ENCODE measurements at places on chromosomes 5 and 9.

DNA sequence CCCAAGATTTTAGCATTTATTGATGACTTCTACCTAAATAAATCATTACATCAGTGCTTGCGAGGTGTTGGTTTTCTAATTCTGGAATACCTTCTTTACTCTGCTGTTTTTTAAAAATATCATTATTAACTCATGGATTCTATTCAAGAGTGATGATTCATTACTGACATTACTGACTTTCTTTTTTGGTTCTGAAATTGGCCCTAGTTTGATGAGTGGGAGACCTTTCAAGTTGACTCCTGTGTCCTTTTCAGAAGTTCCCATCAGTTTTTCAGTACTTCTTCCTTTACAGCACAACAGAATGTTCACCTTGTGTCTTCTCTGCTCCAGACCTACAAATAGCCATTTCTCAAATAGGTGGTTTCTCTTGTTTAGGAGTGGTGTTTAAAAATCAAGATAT is 114.1 kb downstream of the PCSK5 start:
- DNase-seq, result no peak

DNA sequence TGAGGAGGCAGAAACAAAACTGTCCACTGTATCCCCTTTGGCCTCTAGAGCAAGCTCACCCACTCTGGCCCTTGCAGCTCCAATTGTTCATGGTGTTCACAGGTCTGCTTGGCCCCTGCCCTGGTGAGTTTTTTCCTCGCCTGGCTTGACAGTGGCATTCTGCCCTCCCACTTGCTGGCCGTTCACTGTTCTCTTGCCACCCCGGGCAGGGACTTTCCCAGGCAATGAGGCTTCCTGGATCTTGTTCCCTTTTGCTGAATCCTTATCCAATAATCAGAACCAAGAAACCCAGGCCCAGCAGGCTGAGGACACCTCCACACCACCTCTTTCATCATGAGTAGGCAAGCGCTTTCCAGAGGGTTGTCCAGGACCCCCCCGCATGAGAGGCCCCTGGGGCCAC is 31.2 kb downstream of the ZNF618 start:
- DNase-seq, result no peak

DNA sequence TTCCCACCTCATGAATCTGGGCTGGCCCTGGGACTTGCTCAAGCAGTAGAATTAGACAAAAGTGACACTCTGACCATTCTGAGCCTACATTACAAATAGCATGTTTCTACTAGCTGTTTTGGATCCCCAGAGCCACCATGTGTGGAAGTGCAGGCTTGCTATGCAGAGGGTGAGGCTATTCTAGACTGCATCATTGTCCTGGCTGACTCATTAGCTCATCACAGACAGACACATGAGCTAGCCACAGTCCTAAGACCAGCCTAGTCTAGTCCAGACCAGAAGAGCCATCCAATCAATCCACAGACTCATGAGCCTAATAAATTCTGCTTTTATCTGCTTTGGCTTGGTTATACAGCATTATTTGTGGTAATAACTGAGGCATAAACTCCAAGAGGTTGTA is 351.9 kb downstream of the PRELID2 start:
- no peak for DNase-seq

- DNase-seq, result peak; percentile 51
Observed at GRCh38 chr5:38598994-38599617, 42.7 kb upstream of the LIFR start.

DNA sequence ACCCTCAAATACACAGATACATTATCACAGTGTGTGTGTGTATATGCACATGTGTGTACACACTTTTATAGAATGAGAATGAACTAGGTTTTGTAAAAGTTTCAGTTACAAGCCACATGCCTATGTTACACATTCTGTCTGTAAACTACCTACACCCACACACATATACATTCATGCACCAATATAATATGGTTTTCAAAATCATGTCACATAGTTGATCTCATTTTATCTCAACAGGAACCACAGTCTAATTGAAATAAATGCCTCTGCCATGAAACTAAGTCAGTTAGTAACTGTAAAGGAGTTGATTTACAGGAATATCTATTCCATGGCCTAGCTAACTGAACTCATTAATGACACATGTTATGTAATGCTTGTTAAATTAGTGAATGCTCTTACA is 646.6 kb downstream of the PDE4D start:
- DNase-seq, result no peak

DNA sequence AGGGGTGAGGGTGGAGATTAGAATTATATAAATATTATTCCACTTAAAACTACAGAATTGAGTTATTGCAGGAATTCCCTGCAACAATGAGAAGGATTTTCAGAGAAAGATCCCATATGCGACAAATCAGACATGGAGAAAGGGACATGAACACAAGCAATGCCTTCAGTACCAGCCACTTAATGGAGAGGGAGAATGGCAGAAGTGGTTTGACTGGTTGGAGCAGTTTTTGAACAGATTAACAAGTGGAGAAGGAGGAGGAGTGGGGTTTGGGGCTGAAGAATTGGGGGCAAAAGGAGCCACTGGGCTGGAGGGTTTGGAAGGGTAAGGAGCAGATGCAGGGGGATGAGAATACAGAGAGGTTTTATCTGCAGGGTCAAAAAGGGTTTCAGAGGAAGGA is 620.9 kb upstream of the PTPRD start:
- DNase-seq, result no peak

- DNase-seq, result peak; percentile 15
Observed at GRCh38 chr9:130448035-130448624, 3.4 kb downstream of the ASS1 start.

DNA sequence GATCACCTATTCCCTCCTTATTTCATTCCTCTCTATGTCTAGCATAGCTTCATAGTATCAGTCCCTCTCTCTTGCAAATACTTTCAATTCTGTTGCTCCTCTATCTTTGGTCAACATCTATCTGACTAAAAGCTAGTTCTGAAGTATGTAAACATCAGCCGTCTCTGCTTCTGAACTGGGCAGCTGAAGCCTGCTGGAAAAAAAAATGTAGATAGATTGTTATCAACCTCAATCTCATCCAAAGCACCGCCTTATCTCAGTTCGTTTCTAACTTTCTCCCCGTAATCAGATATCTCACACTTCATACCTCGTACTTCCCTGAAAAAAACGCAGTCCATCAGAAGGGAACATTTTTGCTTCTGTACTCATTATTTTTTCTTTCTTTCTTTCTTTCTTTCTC is 4.5 kb upstream of the SEMA6A start:
- no peak for DNase-seq

GRCh38 chr5:79990205-79990597 is 861 bp downstream of the MTX3 start:
- no peak for DNase-seq

- no peak for DNase-seq
Observed at GRCh38 chr9:129487658-129488483, 133.0 kb downstream of the C9orf50 start.

GRCh38 chr5:10555277-10555684 is 8.6 kb upstream of the ANKRD33B start:
- peak; percentile 71 for DNase-seq

DNA sequence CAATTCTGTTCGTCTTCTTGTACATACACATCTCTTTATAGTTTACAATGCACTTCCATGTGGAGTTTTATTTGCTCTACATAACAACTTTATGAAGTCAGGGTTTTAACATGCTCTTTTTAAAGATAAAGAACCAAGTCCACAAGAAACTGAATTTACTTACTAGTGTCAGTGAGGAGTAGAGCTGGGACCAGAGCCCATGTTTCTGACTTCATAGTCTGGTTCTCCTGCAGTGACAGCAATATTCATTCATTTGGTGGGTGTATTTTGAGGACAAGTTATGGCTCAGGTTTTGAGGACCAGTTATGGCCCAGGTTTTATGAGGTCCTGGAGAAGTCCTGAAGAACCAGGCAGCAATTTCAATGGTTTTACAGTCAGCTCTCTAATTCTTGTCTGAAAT is 481.9 kb upstream of the TNC start:
- DNase-seq, result no peak

- DNase-seq, result no peak
Observed at GRCh38 chr9:98519641-98520040, 189.1 kb downstream of the GABBR2 start.

DNA sequence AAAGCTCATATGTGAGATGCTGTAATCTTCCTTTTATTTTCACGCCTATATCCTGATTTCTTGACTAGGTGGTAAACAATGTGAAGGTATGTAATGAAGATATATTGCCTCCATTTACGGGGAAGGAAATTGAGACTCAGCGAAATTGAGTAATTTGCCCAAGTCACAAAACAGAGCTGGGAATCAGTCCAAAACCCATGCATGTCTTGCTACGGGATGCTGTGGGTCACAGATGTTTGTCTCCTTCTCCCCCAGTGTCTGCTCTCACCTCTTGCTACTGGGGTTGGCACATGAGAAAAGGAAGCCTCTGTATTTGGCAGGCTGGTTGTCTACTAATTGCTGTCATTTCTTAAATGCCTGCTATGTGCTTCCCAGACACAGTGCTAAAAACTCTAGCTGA is 53.7 kb upstream of the TEX48 start:
- DNase-seq, result no peak

DNA sequence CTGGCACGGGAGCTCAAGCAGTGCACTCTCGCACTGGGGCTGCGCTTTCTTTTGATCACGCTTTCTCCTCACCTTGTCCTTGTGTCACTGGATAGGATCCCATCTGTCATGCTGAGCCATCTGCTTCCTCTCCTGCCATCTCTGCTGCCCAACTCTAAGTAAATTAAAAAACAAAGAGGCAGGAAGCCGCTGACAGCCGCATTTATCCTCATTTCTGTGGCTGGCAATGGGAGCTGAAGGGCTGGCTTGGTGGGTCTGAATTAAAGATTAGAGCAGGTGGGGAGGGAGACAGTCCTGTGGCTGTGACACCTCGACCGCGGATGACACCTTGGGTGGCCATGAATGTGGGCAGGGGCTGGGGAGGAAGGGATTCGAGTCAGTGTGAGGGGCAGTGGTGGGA is 159.2 kb upstream of the ALDH1B1 start:
- no peak for DNase-seq

GRCh38 chr9:129258124-129258822 is 80.2 kb upstream of the IER5L start:
- peak; percentile 61 for DNase-seq

- peak; percentile 96 for DNase-seq
Observed at GRCh38 chr5:76805821-76806505, 12.9 kb upstream of the F2RL1 start.

GRCh38 chr5:137734331-137734730 is 1.6 kb downstream of the KLHL3 start:
- no peak for DNase-seq

GRCh38 chr5:32202394-32202793 is 28.3 kb upstream of the GOLPH3 start:
- DNase-seq, result peak; percentile 67

GRCh38 chr5:95870105-95870672 is 47.7 kb upstream of the GLRX start:
- DNase-seq, result no peak

DNA sequence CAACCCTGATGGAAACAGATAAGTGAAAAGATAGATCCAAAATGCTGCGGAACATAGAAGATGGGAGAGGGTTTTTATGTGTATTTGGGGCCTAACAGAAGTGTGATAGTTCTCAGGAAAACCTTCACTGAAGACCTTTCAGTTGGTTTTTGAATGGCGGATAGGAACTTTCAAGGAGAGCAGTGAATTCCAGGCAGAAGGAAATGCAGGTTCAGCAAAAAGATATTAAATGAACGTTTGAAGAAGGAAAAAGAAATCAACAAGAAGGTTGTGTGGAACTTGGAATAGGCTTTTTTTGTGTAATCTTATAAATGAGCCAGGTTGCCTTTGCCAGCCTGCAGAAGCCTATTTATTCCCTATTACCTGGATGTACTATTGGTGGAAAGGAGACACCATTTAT is 2.1 kb downstream of the PPIP5K2 start:
- DNase-seq, result no peak

DNA sequence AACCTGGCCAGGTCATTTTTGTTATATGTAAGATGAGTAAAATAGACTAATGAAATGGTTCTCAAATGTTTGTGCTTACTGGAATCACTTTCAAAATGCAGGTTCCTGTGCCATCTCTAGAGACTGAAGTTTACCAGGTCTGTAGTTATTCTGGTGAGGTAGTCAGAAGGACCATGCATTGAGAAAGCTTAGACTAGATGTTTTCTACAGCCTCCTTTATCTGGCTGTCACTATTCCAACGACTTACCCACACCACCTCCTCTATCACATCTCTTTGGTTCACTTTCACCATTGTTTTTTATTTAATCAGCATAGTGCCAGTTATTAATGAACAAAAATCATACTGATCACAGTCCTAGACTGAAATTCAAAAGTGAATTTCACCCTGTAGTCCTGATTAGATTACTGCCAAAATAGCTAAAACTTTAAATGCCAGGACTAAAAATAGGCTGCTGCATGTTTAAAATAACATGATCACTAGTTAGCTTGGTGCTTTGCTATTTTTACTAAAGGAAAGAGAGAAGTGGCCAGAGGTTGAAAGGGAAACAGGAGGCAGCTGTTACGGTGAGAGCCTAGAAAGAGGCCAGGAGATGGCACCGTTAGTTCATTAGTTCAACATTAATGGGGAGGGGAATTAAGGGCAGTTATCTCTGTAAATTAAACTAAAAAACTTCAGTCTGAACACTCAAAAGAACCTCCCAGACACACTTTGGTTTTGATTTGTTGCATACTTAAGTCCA is 13.9 kb upstream of the FNIP1 start:
- no peak for DNase-seq

DNA sequence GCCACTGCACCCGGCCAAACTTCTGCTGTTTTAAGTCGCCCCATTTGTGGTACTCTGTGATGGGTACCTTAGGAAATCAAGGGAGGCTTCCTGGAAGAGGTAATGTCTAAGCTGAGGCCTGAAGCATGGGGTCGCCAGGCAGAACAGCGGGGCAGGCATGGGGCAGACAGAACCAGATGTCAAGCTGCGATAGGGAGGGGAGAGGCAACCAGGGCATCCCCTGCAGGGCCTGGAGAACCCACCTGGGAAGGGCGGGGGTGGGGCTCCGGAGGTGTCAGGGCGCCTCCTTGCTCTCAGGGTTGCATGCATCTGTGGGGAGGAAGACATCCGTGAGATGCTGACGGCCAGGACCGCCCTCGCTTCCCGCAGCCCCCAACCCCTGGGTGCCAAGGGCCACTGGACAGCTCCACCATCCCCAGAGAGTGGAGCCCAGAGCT is 2.8 kb downstream of the LCN15 start:
- no peak for DNase-seq
